ELF-1 (cell line): ENCODE measurements at places on chromosomes 16 and 17.
A peak's percentile ranks its signal among the peaks of the same experiment; 100 is the strongest.

GRCh38 chr16:81604960-81605383 is 160.4 kb downstream of the CMIP start:
- no peak for DNase-seq

- DNase-seq: no peak
These were observed 36.5 kb downstream of the TRARG1 start for GRCh38 chr17:1315891-1316403.

DNA sequence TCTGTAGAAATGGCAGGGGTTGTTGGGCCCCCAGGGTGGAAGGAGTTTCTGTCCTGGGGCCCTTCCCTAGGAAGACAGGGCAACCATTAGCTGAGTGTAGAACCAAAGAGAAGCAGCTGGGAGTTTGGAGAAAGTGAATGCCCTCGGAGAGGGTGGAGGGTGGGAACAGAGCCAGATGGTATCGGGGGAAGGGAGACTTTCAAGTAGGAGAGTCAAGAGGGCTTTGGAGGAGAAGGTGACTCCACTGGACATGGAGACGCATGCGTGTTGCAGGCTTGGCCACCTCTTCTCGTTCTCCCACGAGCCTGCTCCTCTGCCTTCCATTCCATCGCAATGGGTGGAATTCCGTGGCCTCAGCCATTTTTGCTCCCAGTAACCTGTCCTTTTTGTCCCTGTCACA is 19.4 kb downstream of the SLC47A1 start:
- no peak for DNase-seq

DNA sequence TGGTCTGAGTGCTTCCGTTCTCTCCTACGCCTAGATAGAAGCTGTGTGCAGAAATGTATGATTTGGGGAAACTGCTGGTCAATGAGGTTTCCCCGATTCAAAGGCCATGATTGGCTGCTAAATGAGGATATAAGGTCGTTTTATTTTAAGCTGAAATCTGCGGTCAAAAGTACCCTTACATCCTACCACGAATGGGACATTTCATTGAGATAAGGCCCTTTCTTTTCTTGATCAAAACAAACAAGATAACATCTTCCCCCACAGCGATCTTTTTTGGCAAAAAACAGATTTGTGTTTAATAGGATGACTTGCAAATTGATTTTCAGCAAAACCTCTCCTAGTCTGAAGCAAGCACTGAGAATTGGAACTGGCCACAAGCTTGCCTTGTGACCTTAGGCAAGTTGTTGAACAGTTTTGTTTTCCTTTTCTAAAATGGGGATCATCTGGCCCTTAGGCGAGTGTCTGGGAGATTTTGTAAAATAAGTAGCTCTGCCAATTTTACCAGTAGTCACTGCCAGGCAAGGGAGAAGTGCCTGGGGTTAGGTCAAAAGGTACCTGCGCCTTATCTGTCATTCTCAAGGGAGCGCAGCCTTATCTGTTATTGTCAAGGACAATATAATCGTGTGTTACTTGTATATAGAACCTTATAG is 635 bp downstream of the SCPEP1 start:
- DNase-seq: peak; percentile 62

DNA sequence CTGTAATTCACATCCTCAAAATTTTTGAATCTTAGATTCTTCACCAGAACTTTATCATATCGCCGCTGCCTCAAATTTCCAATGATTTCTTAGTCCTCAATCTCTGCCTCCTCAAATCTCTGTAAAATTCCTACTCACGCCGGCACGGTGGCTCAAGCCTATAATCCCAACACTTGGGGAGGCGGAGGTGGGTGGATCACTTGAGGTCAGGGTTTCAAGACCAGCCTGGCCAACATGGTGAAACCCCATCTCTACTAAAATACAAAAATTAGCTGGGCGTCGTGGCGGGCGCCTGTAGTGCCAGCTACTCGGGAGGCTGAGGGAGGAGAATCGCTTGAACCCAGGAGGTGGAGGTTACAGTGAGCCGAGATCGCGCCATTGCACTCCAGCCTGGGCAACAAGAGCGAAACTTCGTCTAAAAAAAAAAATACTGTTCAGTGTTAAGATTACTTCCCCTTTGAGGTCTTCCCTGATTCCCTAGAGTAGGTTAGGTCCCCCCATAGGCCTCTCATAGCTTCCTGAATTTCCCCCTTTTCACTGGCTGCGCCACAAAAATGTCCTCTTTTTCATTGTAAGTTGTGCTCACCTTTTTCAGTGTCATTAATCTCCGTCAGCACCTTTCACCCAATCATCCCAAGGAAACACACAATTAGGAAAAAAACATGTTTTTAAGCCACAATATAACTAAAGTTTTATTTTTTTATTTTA is 919 bp upstream of the CBX1 start:
- DNase-seq: no peak

GRCh38 chr17:28763137-28763799 is 19.5 kb downstream of the TRAF4 start:
- DNase-seq: no peak

DNA sequence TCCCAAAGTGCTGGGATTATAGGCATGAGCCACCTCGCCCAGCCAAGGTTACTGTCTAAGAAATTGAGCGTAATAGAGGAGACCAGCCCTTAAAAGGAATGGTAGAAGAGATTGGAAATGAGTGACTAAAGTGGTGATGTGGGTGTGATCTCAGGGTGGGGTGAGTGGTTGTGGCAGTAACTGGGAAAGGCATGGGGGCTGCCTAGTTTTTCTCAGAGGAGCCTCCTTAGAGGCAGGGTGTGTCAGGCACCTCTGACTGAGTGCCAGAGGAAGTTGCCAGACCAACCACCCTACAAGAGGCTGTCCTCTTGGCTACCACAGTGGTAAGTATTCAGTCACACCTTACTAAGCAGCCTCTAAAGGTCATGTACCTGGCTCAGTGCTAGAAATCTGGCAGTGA is 8.9 kb downstream of the DUS2 start:
- DNase-seq: no peak

GRCh38 chr17:16443511-16444257 is 28.3 kb downstream of the TRPV2 start:
- peak; percentile 57 for DNase-seq

DNA sequence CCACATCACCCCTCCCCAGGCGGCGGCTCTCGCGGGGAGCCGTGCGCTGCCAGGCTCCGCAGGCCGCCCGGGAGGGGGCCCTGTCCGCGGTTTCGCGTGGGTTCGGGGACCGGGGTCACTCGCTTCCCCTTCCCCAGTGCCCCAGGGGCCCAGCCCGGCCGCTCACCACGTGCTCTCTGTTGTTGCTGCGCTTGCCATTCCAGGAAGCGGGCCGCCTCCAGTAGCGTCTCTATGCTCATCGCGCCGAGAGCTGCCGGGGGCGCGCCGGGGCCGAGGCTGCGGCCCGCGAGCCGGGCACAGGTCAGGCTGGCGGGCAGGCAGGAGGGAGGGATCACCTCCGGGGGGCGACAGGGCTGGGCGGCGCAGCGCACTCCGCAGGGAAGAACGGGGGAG is 390 bp downstream of the MNT start:
- DNase-seq: peak; percentile 83

DNA sequence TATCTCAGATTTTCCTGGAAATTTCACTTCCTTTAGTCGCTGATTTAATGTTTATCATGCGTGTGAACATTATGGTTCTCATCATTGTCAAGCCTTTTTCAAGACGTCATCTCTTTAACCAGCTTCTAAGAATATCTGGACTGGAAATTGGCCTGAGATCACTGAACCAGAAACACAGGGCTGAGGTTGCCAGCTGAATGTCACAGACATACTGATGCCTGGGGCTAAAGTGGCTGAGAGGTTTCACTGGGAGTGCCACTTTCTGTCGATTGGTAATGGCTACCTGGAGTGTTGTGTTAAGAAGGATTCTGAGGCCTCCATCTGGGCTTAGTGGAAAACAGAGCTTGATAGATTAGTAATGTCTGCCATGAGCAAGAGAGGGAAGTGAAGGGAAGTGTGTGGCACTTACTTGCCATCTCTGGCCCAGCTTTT is 54.2 kb downstream of the CRISPLD2 start:
- no peak for DNase-seq

- no peak for DNase-seq
These were observed 194.1 kb downstream of the GSG1L start for GRCh38 chr16:27869411-27869810.

- DNase-seq: no peak
These were observed at the start of gene TLCD1 for GRCh38 chr17:28726226-28726626. Gene TLCD1 (minus strand): TSS chr17:28726233. CDS start chr17:28726097, 136 bp downstream.

GRCh38 chr17:59853168-59853918 is 39.4 kb downstream of the TUBD1 start:
- peak; percentile 64 for DNase-seq

DNA sequence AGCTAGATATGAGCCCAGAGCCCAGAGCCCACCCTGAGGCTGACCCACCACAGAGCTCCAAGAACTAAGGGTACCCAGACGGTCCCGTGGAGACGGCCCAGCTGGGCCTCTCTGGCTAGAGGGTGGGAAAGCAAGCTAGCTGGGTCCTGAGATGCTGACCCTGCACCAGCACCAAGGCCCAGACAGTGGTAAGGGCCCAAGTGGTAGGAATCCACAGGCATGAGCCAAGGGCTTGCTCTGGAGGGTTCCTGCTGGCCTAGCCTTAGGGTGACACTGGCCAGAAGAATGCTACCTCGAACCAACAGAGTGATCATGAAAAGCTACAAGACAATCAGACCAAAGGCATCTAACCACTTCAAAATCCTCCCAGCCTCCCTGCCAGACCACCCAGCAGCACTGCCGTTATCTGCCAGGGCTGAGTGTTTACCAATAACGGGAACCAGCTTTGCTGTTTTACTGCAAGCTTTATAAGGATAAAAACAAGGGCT is 13.2 kb downstream of the HIC1 start:
- DNase-seq: peak; percentile 71

DNA sequence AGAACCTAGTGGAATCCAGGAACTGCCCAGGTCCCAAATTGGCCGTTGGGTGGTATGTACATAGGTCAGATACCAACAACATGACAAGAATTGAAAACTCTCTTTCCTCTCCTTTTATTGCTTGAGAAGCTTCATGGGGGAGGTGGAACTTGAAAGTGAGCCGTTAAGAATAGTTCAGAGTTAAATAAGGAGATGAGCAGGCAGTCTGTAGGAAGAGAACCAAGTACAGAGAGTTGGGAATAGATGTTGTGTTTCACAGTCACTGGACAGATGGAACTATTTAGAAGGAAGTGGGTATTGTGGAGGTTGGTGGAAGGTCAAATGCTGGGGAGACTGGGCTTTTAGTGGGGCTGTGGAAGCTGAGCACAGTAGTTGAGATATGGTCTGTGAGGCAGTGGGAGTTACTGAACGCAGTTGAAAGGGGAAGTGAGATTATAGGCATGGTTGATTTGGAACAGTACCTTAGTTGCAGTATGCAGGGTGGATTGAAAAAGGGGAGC is 26.4 kb downstream of the ARHGAP44 start:
- DNase-seq: no peak

GRCh38 chr17:16999931-17000625 is 28.2 kb upstream of the TNFRSF13B start:
- no peak for DNase-seq

- DNase-seq: no peak
These were observed 19.3 kb upstream of the ITGA3 start for GRCh38 chr17:50036455-50037261.

DNA sequence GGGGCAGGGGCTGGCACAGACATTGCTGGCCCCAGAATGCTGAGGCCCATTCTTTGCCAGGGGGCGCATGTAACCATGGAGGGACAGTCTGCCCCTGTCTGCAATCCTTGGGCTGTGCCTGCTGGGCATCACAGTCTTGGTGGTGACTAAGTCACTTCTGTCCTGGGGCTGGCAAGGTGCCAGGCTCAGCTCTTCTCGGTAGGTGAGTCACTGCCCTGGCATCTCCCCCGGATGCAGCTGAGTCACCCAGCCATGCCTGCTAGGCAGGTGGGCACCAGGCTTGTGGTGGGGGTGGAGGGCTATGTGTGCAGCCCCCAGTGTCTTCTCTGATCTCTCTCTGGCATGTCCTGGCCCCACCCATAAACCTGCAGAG is 5.6 kb downstream of the RARA start:
- no peak for DNase-seq

DNA sequence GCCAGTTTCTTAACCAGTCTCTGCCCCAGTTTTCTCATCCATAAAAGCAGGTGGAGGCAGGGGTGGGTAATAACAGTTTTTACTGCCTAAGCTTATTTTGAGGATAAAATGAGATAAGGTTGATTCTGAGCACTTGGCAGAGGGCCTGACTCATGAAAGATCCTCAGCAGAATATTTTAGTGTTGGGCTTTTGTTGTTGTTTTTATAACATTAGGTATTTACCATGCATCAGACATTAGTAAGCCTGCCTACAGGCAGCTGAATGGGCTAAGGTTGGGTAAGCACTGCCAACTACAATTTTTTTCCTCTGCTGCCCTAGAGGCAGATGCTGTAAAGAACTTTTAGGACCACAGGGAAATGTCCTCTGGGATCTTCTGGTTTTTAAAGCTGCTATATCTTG is 43.1 kb downstream of the SCNN1G start:
- DNase-seq: no peak

GRCh38 chr16:85093705-85094104 is 18.6 kb downstream of the CIBAR2 start:
- no peak for DNase-seq

- DNase-seq: no peak
These were observed 224.2 kb downstream of the BCAS3 start for GRCh38 chr17:60901806-60902205.
